Smooth muscle cell of the pulmonary artery (primary cell): ENCODE measurements at places on chromosomes 1 and 21. TPM values are rescaled to one million over a fixed set of nuclear protein-coding genes. Genes with fewer than 3 reads are reported as not detected.

LPAR3 gene
- total RNA-seq, result 0.26 and 2.2 TPM in 2 replicates

CTSE gene
- not detected in 2 replicates for total RNA-seq

ANXA9 gene
- 0.20 TPM in 1 of 2 replicates, not detected in the other for total RNA-seq

RHBG gene
- not detected in 2 replicates for total RNA-seq

CORT gene
- total RNA-seq, result 0.33 and 0.43 TPM in 2 replicates

ARID4B gene
- 29.6 and 33.5 TPM in 2 replicates for total RNA-seq
